ENCODE measurements at places on chromosomes 16 and 17.

DNA sequence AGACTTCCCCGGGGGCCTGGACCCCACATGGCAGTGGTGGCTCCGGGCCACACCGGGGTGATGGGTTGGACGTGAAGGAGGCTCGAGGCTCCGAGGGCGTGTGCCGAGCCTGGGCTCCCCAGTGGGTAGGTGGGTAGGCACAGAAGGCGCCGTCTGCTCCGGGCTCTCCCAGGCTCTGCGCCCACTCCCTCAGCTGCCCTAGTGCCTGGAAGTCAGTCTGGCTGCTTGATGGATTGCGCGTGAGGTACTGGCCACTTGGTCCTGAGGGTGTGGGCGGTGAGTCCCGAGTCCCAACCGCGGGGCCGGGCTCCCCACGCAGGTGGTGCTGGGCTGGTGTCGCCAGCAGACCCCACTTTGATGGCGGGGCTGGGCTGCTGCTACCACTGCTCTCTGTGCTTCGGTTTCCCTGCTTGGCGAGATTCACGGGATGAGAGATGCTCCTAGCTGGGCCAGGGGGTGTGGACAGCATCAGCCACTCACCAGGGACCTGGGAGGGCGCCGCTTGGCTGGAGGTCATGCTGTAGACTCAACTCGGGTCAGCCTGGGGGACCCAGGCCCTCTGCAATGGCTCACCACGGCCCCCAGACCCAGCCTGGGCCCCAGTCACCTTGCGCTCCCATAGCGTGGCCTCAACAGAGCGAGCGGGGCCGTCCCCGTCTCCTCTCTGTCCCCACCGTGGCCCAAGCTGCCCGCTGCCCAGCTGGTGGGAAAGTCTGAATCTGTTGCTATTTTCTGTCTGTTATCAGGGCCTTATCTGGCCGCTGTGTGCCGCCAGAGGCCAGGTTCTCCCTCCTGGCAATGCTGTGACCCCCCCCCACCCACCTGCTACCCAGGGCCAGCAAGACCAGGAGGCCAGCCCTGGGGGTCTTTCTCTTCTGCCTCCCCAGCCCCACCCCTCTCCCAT, 26.1 kb downstream of the ZFPM1 start:
- peak; percentile 37 for DNase-seq

DNA sequence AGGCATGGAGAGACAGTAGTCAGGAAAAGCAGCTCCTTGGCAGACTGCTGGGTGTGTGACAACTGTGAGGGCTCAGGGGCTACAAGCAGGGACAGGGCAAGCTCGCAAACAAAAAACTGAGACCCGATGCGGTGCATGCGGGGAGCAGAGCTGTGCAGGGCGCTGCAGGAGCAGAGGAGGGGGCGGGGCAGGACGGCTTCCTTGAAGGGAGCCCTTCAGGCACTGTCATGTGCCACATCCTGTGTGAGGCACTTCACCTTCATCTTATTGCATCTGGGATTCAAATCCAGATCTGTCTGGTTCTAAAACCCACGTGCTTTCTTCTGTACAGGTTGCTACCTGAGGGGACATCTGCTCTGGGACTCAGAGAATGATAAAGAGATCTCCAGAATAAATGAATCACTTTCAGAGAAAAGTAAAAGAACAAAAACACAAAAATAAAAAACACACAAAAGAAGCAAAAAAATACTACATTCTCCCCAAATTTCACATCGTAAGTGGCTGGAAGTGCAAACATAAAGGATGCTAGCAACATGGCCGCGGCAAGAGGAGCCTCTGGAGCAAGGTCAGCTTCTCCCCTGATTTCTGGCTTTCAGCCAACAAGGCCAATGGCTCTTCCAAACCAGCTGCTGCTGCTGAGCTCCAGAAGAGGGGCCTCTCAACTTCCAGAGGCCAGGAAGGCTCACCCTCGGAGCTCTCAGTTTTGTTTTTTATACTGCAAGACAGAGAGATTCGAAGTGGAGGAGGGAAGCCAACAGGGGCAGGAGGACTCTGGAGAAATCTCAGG, 14.2 kb downstream of the LYRM9 start:
- DNase-seq = no peak

DNA sequence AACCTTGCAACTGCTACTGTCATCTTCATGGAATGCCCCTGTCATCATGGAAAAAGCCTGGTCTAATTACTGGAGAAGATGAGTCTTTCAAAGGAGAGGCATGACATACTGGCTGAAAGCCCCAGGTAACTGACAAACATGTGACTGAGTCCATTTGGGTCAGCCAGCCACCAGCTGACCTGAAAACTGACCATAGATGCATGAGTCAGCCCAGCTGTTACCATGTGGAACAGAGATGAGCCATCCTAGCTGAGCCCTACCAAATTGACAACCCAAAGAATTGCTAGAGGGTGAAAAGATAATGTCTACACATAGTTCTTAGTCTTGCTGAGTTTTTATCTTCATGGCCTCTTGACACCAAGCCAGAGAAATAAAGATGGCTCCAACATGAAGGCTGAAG, 311.8 kb downstream of the UTP18 start:
- no peak for DNase-seq

GRCh38 chr17:62688398-62689160, 61.1 kb downstream of the MRC2 start:
- DNase-seq = no peak

GRCh38 chr16:11251525-11252481, 4.2 kb downstream of the SOCS1 start:
- DNase-seq = no peak

DNA sequence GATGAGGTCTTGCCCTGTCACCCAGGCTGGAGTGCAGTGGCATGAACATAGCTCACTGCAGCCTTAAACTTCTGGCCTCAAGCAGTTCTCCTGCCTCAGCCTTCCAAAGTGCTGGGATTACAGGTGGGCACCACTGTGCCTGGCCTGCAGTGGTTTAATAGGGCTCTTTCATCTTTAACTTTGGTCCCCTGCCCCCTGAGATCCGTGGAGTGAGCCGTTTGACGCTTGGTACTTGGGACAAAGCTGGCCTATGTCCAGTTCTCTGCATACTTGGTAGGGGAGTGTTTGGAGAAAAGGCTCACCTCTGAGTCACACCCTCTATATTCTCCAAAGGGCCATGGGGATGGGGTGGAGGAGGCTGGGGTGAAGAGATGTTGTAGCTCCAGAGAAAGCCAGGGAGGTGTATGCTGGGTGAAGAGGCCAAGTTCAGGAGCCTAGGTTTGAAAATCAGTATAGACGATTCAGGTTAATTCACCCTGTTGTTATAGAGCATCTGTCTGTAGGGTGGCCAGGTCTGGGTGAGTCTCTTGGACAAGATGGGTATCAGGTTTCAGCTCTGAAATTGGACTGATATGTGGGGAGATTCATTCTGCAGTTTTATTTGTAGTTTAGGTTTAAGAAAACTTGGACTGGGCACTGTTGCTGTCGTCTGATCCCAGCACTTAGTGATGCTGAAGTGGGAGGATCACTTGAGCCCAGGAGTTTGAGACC, 17.6 kb downstream of the ABCC1 start:
- no peak for DNase-seq

DNA sequence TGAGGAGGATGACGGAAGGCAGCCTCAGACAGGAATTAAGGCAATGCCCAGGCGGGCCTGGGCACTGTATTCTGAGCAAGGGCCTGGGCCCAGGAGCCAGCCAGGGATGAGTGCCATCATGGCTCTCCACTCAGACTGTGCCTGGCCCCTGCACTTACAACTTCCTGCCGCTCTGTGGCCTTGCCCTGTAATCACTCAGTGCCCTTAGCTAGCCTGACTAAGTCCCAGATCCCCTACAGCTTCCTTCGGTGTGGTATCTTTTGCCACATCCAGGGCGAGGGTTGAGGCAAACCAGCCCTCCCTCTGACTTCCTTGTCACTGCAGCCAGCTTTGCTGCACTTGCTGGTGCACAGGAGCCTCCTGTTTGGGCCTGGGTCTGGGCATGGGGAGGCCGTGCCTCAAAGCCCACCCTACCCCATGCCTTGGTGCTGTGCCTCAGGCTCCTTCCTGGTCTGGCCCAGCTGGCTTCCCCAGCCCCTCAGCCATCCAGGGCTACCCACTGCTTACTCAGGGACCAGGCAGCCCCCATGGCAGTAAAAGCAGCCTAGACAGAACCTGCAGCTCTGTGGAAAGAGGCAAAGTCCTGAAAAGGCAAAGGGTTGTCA, 9.3 kb downstream of the SLC46A1 start:
- no peak for DNase-seq

DNA sequence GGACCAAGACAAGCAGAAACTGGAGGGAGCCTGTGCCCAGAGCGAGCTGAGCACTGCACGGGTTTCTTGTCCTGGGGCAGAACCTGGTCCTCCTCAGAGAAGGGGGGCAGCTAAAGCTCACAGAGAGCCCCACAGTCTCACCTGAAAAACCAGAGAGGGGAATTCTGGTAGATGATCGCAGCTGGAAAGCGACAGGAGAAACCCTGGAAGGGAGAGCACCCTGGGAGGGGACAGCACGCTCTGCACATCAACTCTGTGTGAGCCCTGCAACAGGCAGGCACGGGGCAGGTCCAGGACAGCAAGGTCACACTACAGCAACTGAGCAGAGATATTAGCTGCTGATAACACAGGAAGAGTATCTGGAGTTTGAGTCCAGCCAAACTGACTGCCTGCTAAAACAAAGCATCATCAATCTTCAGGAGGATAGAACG, 18.2 kb downstream of the ZCCHC14 start:
- no peak for DNase-seq

- no peak for DNase-seq
Observed at GRCh38 chr17:61161615-61162134, 238.0 kb upstream of the TBX2 start.

DNA sequence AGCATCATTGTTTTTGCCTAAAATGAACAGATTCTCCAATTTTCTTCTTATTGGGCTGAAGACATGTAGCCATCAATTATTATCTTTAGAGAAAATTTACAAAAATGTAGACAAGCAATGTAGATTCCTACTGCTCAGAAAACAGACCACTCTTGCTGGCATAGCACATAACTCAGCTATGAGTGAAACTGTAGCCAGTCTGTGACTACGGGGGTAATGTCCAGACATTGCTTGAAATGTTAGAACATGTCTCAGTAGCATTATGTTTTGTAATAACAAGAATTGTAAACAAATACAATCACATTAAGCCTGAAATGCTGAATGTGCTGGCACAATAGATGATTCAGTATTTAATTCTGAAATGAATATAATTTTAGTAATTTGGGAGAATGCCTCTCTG, 265.7 kb upstream of the KCNJ16 start:
- no peak for DNase-seq

DNA sequence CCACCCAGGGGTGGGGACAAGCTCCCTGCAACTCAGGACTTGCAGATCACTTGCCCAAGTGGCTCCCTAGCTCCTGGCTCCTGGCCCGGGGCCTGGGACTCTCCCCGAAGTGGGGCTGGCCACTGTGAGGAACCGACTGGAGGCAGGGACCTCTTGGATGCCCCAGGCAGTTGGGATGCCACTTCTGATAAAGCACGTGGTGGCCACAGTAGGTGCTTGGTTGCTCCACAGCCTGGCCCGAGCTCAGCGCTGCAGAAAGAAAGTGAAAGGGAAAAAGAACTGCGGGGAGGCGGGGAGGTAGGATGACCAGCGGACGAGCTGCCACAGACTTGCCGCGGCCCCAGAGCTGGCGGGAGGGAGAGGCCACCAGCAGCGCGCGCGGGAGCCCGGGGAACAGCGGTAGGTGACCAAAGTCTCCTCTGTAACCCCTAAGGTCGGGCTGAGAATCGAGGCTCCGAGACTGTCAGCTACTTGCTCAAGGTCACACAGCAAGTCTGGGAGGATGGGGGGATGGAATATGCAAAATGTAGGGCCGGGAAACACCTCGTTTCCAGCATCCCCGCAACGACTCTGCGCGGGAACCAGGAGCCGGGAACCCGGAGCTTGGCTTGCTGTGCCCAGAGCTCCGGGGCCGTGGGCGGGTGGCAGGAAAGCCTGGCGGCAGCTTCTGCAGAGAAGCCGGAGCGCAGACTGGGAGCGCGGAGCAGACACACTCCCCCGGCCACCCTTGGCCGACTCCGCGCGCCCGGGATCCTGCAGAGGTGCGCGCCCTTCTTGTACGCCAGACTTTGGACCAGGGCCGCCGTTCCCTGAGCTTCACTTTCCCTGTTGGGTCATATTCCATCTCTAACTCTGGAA, 1.9 kb downstream of the CIITA start:
- peak; percentile 74 for DNase-seq

- no peak for DNase-seq
Observed at GRCh38 chr17:18025241-18025944, 13.6 kb downstream of the ATPAF2 start.

DNA sequence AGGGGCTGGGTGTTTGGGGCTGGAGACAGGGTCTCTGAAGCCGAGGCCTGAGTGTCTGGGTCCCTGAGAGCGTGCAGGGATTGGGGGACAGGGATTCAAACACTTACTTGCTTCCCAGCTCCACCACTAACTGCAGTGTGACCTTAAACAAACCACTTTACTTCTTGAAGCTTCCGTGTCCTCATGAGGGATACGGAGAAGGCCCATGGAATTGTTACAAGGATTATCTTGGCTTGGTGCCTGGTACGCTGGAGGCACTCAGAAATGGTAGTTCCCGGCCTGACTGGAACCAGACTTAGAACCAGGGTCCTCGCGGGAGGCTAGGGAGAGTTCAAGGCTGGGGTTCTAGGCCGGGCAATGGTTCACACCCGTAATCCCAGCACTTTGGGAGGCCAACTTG, 2.9 kb upstream of the CXCL16 start:
- DNase-seq = no peak

- DNase-seq = peak; percentile 35
Observed at GRCh38 chr16:52068447-52069074, 478.4 kb downstream of the TOX3 start.

GRCh38 chr16:19389246-19389645, 28.4 kb upstream of the TMC5 start:
- peak; percentile 47 for DNase-seq

DNA sequence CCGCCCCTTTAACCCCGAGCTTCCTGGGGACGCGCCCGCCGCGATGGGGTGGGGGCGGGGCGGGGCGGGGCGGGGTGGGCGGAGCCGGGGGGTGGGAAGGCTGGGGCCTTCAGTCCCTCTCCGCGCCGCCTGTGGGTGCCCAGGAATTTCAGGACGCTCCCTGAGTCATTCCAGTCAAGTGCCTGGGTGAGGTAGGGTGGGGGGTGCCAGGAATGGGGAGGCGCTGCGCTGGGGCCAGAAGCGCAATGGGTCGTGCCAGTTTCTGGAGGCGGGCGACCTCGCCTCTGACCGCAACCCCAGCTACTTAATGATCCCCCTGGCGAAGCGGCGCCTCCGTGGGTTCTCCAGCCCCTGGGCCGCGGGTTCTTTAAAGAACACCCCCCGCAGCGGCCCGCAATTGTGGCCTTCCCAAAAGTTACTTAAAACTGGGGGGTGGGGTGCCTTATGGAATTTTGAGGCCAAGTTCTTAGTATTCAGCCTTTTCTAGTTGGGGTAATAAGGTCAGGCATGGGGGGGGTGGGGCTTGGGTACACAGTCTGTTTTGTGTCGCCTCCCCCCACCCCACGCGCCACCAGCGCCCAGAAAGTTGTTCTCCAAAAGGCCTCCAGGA, 826 bp upstream of the GSE1 start:
- peak; percentile 67 for DNase-seq

GRCh38 chr17:21275047-21275578, 9.4 kb upstream of the MAP2K3 start:
- no peak for DNase-seq

GRCh38 chr16:88787579-88788314, 2.7 kb upstream of the PIEZO1 start:
- DNase-seq = no peak

Data from NAMALWA (cell line).